ENCODE measurements at places on chromosomes 7 and 10.

DNA sequence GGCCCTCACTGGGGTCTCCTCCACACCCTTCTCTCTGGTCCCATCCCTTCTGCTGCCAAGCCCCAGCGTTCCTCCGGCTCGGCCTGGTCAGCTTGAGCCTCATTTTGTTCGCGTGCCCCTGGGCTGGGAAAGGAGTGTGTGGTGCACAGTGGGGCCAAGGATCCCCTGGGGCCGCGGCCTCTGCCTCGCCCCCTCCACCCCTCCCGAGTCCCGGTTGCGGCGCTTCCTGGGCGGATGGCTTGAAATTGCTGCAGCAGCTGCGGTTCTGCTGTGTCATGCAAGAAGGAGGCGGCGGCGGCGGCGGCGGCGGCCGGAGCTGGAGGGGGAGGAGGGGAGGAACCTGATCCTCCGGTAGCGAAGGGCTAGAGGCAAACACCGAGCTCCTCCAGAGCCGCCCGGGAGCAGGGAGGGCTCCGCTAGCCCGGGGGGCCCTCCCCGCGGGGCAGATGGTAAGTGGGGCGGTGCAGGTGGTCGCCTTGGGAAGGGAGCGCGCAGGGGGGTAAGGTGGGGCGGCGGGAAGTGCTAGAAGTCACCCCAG, 217.8 kb upstream of the MKLN1 start:
- DNase-seq, result no peak

DNA sequence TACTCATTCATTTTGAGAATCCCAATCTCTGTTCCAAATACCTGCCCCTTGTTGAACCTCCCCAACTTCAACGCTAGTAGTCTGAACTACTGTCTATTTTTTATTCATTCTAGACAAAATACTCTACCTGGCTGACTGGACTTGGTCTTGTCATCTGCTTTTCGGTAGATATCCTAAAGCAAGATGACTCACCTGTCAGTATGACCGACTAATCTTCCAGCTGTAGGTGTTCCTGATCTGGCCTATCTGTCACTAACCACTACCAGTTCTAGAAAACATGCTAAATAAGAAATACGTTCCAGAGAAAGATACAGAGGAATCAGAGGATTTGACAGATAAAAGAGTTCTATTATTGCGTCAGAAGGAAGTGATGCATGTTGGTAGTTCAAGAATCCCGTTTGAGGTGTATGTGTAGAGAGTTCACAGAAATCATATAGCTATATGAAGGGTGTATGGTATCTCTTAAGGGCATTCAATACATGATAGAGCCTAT, 81.1 kb downstream of the IDE start:
- no peak for DNase-seq

GRCh38 chr10:1170867-1171180, 114.6 kb downstream of the WDR37 start:
- DNase-seq, result no peak

- no peak for DNase-seq
These were observed 20.3 kb downstream of the TLX1 start for GRCh38 chr10:101151395-101151794.

GRCh38 chr7:155941688-155942087, 129.4 kb upstream of the SHH start:
- no peak for DNase-seq

GRCh38 chr7:93717217-93717900, 142.8 kb upstream of the CALCR start:
- DNase-seq, result no peak

DNA sequence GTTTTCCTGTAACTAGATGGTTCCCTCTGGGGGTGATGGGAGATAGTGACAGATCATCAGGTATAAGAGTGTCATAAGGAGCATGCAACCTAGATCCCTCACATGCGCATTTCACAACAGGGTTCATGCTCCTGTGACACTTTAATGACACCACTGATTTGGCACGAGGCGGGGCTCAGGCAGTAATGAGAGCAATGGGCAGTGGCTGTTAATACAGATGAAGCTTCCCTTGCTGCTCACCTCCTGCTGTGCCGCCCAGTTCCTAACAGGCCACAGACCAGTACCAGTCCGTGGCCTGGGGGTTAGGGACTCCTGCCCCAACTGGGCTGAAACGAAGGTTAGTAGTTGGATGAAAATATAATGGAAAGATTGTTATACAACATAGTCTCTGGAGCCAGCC, 201.6 kb upstream of the LRRN3 start:
- no peak for DNase-seq

DNA sequence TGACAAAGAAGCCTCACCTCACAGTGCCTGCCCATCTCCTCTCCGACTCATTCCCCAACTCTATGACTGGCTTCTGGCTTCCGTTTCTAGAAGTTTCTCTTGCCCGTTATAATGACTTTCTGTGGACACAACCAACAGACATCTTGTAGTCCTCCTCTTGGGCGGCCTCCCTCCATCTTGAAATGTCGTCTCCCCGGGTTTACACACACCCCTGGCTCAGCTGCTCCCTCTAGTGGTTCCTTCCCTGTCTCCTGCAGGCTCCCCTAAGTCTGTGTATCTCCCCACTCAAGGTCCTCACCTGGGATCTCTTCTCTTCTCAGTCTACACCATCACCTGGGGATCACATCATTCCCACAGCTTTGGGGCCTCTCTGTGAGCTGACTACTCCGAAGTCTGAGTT, 123.4 kb upstream of the NEBL start:
- DNase-seq, result no peak

GRCh38 chr10:75435291-75435690, 3.9 kb downstream of the LRMDA start:
- no peak for DNase-seq

GRCh38 chr10:43040482-43041256, 36.2 kb upstream of the RET start:
- DNase-seq, result no peak

GRCh38 chr7:34622182-34622581, 35.8 kb upstream of the NPSR1 start:
- DNase-seq, result no peak

DNA sequence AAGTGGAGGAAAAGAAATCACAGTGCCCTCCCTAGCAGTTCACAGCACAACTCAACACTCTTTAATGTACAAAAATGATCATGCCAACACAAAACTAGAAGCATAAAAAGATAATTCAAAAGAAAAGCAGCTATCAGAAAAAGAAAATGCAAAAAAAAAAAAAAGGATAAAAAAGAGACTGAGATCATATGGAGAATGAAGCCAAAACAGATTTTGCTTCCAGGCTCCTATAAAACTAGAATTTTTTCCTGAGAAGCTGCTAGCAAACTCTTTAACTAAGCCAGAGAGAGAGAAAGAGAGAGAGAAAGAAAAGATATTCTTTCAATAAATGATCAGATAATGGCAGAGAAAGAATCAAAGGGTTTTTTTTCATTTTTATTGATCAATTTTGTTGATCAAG, 288.0 kb upstream of the ANKRD30A start:
- no peak for DNase-seq

- no peak for DNase-seq
These were observed 14.3 kb upstream of the DAGLB start for GRCh38 chr7:6461946-6462550.

DNA sequence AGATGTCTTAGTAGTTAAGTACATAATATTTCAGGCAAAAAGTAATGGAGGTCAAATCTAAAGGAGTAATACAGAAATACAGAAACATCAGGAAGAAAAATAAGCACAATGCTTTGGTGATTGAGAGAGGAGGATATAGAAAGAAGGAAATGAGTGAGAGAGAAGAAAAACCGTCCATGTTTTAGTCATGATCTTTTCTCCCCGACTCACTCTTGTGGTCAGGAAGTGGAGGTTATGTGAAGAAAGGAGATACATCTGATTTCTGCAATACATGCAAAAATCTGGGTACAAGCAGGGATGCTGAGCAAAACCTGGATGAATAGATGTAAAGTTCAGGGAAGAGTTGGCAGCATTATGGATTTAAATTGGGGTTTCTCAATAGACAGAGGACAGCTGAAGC, 1122.5 kb downstream of the SORCS3 start:
- no peak for DNase-seq

GRCh38 chr10:49429458-49429857, 33.6 kb upstream of the DRGX start:
- no peak for DNase-seq

DNA sequence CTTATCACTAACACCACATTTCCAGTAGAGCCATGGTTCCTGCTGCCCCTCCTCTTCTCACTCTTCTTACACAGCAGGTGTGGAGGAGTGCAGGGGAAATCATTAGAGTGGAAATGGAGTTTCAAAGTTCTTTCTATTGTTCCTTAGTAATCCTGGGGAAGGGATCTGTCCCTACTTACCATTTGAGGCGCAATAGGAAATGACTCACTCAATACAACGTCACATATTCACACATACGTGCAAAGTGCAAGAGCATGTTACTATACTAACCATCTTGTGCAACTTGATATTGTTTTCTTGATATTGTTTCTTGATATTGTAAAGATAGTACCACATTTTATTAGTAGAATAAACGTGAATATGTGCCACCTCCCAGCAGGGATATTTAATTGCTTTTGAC, 1010.2 kb downstream of the DNAJB9 start:
- no peak for DNase-seq

GRCh38 chr10:103064956-103065355, 128.1 kb downstream of the NT5C2 start:
- DNase-seq, result no peak

DNA sequence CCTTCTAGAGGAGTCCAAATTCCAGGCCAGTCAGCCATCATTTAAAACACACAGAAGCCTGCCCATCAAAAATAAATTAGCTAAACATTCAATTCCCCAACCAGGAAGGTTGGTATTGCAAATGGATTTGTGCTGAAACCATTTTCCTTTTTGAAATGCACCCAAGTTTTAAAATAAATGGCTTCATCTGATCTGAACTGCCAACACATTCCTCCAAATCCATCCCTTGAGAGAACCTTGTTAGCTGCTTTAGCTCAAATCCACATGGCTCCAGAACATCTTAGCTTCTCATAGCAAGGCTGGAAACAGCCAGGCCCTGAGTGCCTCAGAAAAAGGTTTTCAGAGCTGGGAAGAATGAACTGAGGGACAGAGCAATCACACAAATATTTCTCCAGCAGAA, 306.3 kb downstream of the FZD1 start:
- DNase-seq, result no peak

GRCh38 chr10:350981-351501, 215.8 kb downstream of the ZMYND11 start:
- no peak for DNase-seq

GRCh38 chr7:114930107-114930661, 8.3 kb downstream of the MDFIC start:
- DNase-seq, result no peak

GRCh38 chr10:1468811-1469210, 268.5 kb downstream of the ADARB2 start:
- no peak for DNase-seq

GRCh38 chr7:48250441-48250951, 79.2 kb downstream of the ABCA13 start:
- no peak for DNase-seq

GRCh38 chr10:116385994-116386809, 41.4 kb upstream of the PNLIPRP3 start:
- peak; percentile 34 for DNase-seq

GRCh38 chr7:2934984-2935740, 91.1 kb upstream of the GNA12 start:
- DNase-seq, result no peak

GRCh38 chr7:151940048-151940811, 16.0 kb upstream of the GALNTL5 start:
- no peak for DNase-seq

DNA sequence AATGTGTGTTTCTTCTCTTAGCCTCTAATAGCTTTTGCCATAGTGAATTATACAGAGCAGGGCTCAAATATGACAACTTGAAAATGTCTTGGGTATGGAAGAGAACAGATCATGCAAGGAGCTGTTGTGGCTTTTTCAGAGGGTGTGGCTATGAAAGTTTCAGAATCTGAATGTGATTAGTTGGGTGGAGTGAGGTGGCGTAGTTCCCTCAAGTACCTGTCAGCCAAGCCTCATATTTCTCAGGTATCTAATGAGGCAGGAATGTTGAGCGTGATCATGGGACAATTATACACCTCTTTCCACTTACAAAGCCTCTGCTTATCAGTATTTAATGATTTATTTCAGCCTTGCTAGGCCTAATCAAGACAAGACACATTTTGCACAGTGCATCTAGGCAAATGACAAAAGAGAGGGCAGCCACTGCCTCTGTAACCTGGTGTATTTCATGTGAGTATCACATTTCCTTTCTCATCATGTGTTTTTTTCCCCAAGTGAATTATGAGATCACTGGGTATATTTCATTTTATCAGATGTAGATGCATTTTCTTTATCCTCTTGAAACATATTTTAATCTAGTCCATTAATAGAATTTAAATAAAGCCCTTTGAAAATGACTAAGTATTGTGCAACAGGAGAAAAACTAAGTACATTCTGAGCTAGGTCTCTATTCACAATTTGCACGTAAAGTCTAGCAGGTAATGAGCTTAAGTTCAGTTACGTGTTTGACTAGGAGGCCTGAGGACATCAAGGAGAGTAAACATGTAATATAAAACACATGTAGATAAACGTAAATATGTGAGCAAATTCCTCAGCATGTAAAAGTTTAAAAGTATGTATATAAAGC, 644.4 kb upstream of the IGFBP3 start:
- DNase-seq, result no peak

GRCh38 chr7:153858355-153858754, 193.8 kb upstream of the DPP6 start:
- no peak for DNase-seq

- DNase-seq, result no peak
These were observed 662.6 kb upstream of the TEX47 start for GRCh38 chr7:89458114-89458513.

GRCh38 chr7:45082831-45083331, 5.9 kb downstream of the NACAD start:
- no peak for DNase-seq

GRCh38 chr7:128097211-128097731, 66.0 kb upstream of the LRRC4 start:
- DNase-seq, result no peak

GRCh38 chr10:59006511-59007306, 169.7 kb upstream of the PHYHIPL start:
- DNase-seq, result no peak

DNA sequence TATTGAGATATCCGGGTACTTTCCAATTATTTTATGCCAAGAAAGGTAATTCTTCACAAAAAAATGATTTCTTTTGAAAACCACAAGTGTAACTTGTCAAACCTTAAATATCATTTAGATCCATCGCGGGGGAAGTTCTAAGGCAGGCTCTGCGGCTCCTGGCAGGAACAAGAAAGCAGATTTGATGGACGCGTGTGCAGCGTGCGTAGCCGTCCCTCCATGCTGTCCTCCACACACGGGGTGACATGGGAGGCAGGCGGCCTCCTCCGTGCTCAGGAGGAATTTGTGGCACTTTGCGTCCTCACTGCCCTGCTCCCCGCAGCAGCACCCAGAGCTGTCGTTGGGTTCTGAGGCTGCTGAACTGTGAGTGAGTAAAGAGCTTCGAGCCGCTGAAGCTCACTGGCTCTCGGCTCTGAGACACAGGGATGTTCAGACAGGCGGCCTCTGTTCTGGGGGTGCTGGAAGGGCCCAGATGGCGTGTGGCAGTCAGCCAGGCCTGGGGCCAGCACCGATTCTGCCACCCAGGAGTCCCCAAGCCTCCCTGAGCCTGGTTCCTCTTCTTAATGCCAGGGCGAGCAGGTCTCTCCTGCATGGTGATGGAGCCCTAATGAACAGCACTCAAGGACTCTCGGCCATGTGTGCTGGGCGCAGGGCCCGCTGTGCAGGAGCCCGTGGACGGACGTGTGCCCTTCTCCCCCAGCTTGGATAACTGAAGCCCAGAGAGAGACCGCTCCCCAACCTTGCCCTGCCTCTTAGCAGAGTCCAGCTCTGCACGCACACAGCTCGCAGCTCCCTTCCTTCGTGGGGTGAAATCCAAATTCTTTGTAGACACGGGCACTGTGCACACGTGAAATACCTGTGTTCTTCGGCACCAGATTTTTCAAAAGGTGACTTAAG, 185.4 kb upstream of the SHH start:
- DNase-seq, result no peak

GRCh38 chr10:86359954-86360353, 6.6 kb downstream of the GRID1 start:
- DNase-seq, result no peak
